ENCODE measurements at places on chromosomes 6 and 20.
A peak's percentile ranks its signal among the peaks of the same experiment; 100 is the strongest.

GRCh38 chr6:48881551-48881950 lies 581.5 kb downstream of the MMUT start:
- DNase-seq = no peak

GRCh38 chr6:10640412-10640811 lies 54.0 kb downstream of the C6orf52 start:
- DNase-seq = no peak

- DNase-seq = peak; percentile 42
Measured at GRCh38 chr6:166597711-166598440, 11.4 kb upstream of the RAMACL start.

DNA sequence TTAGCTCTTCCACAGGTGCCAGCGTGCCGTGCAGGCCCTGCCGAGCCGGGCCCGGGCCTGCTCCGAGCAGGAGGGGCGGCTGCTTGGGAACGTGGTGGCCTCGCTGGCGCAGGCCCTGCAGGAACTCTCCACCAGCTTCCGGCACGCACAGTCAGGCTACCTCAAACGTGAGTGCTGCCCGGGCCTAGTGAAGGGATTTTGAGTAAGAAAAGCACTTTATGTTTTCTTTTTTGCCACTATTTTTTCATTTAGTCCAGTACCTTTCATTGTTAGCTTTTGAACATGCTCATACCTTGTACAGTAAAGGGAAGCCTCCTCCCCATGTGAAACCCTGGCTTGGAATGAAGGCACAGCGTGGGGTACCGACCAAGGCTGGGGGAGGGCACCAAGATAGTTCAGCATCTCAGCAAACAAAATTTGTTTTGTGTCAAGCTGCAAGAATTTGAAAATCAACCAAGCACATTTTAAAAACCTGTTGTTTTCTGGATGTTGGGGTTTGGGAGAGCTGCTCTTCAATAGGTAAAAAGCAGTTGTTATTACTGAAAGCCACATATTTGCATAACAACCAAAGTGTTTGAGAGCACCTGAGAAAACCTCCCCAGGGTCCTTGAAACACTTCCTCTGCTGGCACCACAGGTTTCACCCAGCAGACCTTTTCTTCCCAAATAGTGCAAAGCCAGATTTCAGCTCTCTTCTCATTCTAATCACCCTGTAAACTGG lies 18.4 kb downstream of the STX16 start:
- DNase-seq = no peak

- no peak for DNase-seq
Measured at GRCh38 chr20:22920898-22921297, 114.2 kb upstream of the SSTR4 start.
